Suppressor macrophage treated with lipopolysaccharide for 1 hour (primary cell): ENCODE measurements at places on chromosomes 13 and 19.

GRCh38 chr13:27962128-27962841 is 6.8 kb downstream of the CDX2 start:
- DNase-seq, result no peak

GRCh38 chr13:33256148-33256840 is 29.3 kb downstream of the STARD13 start:
- DNase-seq, result no peak

DNA sequence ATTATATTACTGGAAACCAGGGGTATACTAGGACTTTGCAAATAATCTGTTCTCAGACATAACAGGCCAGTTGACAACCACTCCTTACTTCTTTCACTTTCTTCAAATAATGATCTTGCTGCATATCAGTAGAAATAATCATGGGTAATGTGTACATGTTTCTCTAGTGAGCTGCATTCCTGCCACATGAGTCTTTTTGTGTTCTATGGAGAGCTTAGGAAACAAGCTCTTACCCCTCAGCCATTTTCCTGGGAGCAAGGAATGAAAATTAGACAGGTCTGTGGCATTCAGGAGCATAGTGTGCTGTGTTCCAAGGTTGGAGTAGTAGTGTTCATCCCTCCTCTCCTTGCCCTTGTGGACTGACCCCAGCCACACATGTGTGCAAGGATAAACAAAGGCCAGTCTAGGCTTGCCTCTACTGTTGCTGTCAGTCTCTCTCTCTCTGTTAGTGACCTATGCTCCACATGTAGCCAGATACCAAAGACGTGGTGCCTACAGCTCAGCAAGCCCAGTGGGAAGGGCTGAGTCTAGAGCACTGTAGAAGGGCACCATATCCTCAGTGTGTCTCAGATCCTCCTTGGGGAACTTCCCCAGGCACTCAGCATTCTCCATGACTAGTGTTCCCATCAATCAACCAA is 11.5 kb upstream of the OXGR1 start:
- DNase-seq, result no peak

DNA sequence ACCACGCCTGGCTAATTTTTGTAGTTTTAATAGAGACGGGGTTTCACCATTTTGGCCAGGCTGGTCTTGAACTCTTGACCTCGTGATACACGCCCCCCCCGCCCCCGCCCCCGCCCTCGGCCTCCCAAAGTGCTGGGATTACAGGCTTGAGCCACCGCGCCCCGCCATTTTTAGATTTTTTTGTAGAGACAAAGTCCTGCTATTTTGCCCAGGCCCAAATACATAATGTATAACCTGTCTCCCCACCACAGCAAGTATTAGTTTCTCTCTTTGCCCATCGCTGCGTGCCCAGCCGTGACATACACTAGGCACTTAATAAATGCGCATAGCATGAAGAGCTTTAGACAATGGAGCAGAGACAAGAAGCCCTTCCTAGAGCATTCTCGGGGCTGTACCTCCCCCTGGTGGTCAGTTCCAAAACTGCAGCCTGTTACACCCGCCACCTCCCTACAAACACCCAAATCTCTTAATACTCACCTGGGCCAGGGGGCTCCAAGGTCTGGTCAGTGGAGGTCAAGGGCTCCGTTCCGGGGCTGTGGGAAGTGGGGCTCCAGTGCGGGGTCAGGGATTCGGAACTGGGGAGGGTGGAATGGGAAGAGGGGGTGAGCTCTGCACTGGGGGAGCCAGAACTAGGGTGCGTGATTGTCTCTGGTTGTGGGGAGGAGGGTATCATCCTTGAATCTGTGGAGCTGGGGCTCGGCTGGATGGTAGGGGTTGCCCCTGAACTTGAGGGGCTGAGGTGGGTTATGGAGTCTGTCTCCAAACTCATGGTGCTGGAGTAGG is 22.5 kb downstream of the IQCN start:
- peak; percentile 80 for DNase-seq

DNA sequence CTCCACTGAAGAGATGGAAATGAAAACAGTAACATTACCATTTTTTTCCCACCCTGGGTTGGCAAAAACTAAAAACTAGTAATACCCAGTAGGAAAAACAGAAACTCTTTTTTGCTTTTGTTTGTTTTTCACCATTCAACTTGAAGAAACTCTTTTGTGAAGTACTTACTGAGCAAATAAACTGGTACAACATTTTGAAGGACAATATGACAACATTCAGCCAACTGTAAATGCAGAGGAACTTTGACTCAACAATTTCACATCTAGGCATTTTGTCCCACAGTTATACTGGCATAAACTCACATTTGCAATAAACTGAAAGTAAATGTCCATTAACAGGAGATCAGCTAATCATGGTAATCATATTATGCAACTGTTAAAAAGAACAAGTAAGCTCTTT is 152.5 kb downstream of the RNF17 start:
- no peak for DNase-seq

DNA sequence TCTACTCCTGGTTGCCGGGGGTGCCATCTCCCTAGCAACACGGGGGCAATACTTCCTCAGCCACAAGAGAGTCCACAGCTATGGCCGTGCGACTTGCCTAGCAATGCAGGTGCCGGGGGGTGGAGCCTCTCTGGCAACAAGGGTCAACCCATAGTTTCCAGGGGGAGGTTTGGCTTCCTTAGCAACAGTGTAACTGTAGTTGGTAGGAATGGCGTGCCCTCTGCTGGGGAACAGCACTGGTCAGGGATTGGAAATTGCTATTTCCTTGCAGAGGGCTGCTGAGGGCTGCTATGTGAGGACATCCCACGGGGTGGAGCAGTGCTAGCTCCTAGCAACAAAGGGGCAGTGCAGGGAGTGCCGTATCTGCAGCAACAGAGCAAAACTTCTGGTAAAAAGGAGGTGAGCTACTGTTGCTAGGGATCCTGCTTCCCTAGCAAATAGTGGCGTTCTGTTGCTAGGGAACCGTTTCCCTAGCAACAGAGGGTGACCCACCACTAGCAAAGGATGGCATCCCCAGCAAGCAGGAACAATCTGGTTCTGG is 7.0 kb upstream of the TMC4 start:
- no peak for DNase-seq

GRCh38 chr19:52297601-52298364 is 814 bp downstream of the ZNF480 start:
- peak; percentile 24 for DNase-seq

DNA sequence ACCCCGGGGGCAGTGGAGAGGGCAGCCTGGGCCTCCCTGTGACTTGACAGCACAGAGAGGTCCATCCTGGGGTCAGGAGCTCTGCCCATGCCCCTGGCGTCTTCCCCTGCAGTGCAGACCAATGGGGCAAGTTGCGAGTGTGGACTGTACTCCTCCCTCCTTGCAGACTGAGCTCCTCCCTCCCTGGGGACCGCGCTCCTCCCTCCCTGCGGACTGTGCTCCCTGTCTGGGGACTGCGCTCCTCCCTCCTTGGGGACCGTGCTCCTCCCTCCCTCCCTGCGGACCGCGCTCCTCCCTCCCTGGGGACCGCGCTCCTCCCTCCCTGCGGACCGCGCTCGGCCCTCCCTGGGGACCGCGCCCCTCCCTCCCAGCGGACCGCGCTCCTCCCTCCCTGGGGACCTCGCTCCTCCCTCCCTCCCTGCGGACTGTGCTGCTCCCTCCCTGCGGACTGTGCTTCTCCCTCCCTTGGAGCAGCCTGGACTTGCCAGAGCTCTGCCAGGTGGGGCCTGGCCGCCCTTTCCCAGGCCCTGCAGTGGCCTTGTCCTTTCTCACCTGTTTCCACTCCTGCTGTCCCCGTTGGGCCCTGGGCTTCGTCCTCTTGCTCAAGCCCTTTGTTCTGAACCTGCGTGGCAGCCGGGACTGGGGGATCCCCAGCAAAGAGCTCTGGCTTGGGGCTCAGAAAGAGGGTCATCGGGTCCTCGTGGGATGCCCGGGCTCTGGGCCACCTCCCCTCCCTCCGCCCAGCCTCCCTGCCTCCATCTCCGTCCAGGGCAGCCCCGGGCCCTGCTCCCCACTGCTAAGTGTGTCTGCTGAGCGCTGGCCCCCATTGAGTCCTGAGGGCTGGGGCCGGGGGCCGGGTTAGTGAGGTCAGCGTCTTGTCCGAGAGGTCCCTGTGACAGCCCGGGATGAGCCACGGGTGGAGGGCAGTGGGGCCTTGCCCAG is 6.8 kb downstream of the GAMT start:
- no peak for DNase-seq

DNA sequence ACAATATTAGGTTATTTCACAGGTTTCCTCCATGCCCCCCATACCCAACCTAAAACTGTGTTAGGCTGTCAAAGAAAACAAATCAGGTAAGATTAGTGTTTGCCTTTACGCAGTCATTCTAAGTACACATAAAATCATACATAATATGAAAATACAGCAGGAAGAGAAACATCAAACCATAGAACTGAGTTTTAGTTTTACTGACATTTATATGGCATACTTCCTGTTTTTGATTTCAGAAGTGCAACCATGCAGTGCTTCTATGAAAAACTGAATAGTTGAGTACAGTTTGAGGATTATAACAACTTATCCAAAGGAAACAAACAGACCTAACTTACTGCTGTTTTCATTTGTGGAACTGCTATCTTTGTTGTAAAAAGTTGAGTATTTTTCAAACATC is 91.3 kb downstream of the KCNRG start:
- DNase-seq, result peak; percentile 42

DNA sequence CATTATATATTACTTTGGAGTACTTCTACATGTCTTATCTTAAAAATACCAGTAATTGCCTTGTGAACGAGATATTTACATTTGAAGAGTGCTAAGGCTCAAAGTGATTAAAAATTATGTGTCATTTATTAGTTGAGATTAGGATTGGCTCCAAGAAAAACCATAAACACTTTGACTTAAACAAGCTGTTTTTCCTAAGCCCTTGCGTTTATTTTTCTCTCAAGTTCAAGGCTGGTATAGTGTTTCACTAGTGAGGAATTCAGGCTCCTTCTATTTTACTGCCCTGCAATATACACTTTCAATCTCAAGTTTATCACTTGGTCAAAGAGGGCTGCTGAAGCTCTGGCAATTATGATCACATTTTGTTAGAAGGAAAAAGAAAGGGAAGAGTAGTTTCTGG is 49.9 kb downstream of the UFM1 start:
- DNase-seq, result no peak

- DNase-seq, result peak; percentile 8
These were observed 19.9 kb downstream of the NWD1 start for GRCh38 chr19:16739546-16739945.

- DNase-seq, result peak; percentile 80
These were observed 62.4 kb downstream of the SERTM1 start for GRCh38 chr13:36736119-36736726.

DNA sequence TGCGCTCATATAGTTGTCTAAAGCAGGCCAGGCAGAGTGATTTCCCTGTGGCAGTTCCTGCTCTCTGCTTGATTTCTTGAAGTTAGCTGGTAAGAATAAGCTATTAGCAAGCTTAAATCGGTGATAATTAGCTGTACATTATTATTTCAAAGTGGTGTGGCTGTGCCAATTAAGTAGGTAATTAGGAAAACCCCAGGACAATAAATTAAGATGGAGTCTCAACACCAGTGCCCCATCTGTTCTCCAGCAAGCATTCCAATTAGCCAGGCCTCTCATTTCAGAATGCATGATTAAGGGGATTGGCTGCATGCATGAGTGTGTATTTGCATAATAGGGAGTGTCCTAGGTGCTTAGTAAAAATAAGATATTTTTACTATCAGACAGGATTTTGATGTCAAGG is 342.3 kb downstream of the GPC5 start:
- no peak for DNase-seq

DNA sequence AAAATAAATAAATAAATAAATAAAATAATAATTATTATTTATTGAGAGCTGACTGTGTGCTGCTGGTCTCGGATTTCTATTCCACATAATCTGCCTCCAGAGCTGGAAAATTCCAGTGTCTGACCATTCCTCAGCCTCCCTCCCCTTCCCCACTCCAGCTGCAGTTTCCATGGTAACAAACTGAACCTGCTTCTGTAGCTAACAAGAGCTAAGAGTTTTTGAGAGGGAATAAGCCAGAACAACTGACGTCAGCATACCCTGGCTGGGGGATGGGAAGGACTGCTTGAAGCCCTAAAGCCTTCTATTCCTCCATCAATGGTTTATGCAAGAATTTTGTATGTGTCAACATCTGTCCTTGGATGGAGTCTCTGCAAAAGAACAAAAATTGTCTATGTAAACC is 26.0 kb upstream of the PEG3 start:
- no peak for DNase-seq

- no peak for DNase-seq
These were observed 489.3 kb downstream of the GPC6 start for GRCh38 chr13:93715866-93716265.

- DNase-seq, result peak; percentile 72
These were observed 21.9 kb upstream of the CPB2 start for GRCh38 chr13:46126552-46127357.

DNA sequence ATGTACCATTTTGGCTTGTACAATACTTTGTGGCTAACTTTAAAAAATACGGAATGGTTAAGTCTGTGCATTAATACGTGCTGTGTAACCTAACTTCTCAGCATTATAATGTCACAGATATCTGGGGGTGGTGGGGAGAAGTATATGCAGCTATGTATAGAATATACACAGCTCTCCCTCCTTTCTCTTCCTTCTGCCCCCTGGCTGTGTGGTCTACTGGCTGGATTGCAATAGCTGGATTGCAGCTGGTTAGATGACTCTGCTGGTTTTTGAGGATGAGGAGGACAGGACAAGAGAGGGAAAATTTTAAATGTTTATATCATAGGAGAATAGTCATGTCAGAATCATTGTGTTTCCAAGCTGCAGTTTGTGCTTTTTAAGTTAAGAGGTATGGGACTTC is 9.7 kb downstream of the RNASEH2B start:
- no peak for DNase-seq

DNA sequence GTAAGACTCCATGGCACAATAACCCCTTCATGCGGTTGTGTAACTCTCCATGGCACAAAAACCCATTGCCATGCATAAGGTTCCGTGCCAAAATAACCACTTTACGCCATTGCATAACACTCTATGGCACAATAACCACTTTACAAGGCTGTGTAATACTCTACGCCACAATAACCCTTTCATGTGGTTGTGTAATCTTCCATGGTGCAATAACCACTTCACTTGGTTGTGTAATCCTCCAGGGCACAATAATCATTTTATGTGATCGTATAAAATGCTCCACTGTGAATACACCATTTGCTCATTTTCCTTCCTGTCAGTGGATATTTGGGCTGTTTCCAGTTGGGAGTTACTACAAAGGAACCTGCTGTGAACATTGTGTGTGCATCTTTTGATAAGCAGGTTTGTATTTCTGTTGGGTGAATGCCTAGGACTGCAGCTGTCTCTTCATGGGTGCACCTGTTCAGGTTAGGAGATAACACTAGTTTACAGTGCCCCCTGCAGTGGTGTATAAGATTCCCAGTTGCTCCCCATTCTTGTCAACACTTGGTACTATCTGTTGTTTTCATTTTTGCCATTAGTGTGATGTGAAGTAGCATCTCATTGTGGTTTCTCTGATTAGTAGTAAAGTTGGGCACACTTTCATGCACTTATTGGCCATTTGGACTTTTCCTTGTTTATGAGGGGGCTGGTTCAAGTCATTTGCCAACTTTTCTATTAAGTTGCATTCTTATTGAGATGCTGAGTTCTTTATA is 21.1 kb upstream of the ZSCAN18 start:
- no peak for DNase-seq
